Epithelial cell of alveolus of lung (primary cell): ENCODE measurements at places on chromosomes 5 and 9. TPM values are rescaled to one million over a fixed set of nuclear protein-coding genes. Genes with fewer than 3 reads are reported as not detected.

The CATSPER3 gene
- total RNA-seq, result not detected in 2 replicates

The DMRT3 gene
- total RNA-seq, result not detected in 2 replicates

The OR1J2 gene
- total RNA-seq, result not detected in 2 replicates

The TRPM6 gene
- total RNA-seq, result under 0.01 TPM in 1 of 2 replicates, not detected in the other

The TEX48 gene
- total RNA-seq, result not detected in 2 replicates

The IL33 gene
- 10.9 and 60.6 TPM in 2 replicates for total RNA-seq
